NK-92 treated with Interleukin-12 subunit alpha and Interleukin-12 subunit beta, amount 100 ng/mL, for 24 hours (cell line): ENCODE measurements at places on chromosomes 1 and 21.

DNA sequence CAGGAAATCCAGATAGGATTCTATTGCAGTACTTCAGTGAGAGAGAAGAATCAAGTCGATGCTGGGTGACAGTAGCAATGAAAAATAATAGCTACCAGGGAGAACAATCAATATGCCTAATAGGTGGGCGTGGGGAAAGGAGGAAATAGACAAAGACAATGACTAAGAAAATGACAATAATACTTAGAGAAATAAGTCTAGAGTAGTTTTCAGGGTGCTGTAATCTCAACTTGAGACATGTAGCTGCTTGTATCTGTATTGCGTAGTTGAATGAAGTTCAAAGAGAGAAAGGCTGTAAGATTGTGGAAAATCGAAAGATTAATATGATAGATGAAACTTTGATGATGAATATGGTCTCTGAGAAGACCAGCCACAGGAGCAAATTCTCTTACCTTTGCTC lies 2.6 kb downstream of the STXBP3 start:
- no peak for DNase-seq

GRCh38 chr21:33264561-33264960 lies 1.6 kb upstream of the IL10RB start:
- no peak for DNase-seq

GRCh38 chr1:45995298-45995697 lies 137.1 kb downstream of the PIK3R3 start:
- no peak for DNase-seq

DNA sequence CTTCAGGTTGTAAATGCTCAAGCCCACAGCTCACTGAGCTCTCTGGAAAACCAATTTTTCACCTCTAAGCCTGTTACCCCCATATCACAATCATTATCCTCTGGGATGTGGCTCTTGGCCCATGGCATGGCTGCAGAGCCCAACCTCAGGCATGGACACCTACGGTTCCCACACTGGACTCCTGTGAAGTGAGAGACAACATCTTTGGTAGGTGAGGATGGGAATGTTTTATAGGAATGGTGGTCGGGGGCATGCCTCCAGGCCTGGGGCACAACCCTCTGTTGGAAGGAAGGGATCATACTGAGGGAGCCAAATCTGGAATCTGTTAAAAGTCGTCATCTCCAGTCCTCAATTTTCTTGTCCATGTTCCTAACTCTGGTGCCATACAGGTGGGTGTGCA lies 179.1 kb downstream of the FOXD2 start:
- no peak for DNase-seq

- no peak for DNase-seq
Measured at GRCh38 chr1:37070126-37070525, 35.8 kb upstream of the GRIK3 start.

- no peak for DNase-seq
Measured at GRCh38 chr1:38133756-38134155, 87.2 kb upstream of the POU3F1 start.

- DNase-seq = no peak
Measured at GRCh38 chr1:71041806-71042205, 5.8 kb downstream of the PTGER3 start.

- no peak for DNase-seq
Measured at GRCh38 chr21:27572696-27573095, 605.8 kb upstream of the ADAMTS5 start.

GRCh38 chr1:54385727-54386022 lies 20.5 kb downstream of the SSBP3 start:
- no peak for DNase-seq

DNA sequence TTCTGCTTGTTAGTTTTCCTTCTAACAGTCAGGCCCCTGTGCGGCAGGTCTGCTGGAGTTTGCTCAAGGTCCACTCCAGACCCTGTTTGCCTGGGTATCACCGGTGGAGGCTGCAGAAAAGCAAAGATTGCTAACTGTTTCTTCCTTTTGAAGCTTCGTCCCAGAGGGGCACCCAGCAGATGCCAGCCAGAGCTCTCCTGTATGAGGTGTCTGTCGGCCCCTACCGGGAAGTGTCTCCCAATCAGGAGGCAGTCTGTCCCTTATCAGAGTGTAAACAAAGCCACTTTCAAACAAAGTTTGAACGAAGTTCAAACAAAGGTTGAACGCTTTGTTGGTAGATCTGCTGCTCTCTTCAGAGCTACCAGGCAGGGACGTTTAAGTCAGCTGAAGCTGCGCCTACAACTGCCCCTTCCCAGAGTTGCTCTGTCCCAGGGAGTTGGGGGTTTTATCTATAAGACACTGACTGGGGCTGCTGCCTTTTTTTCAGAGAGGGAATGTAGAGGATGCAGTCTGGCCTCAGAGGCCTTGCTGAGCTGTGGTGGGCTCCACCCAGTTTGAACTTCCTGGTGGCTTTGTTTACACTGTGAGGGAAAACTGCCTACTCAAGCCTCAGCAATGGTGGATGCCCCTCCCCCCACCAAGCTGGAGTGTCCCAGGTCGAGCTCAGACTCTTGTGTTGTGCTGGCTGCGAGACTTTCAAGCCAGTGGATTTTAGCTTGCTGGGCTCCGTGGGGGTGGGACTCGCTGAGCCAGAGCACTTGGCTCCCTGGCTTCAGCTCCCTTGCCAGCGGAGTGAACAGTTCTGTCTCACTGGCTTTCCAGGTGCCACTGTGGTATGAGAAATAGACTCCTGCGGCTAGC lies 401.8 kb downstream of the SRGAP2C start:
- DNase-seq = no peak

- peak; percentile 50 for DNase-seq
Measured at GRCh38 chr1:229557913-229558414, 543 bp downstream of the ABCB10 start.

GRCh38 chr1:16628361-16629111 lies 15.2 kb upstream of the NBPF1 start:
- no peak for DNase-seq

DNA sequence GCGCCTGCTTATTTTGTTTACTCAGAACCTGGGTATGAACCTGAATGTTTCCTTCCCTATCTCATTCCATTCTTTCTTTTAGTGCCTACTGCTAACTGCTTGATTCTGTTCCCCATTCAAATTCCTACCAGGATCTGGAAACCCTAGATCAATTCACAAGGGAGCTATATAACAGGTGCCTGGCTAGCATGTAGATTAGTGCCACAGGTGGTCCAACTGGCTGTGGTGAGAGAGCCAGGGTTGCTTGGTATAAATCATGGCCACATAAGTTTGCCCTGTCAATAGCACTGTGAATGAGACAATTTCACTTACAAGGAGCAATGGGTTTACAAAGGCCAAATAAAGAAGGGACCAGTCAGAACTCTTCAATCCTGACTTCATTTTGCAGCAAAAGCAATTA lies 6.6 kb upstream of the PRPF38B start:
- DNase-seq = no peak

DNA sequence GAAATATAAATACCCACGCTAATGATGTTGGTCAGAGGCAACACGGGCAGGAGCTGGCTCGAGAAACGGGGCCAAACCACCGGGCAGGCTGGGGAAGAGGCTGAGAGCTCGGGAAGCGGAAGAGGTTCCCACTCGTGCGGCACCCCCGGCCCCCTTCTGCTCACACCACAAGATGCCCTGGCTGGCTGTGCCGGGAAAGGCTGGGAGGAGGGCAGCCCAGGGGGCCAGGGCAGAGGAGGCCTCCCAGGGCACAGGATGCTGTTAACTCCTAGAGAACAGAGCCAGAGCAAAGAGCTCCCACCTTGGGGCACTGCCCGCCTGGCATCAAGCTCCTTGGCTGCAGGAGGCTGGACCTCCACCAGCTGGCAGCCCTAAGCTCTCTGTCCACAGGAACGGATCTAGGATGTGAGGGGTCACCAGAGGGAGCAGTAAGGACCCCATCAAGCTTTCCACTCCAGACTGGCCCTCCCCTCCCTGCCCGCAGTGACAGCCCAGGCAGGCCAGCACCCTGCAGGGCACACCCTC lies 44.8 kb downstream of the CASZ1 start:
- DNase-seq = no peak

GRCh38 chr1:210222340-210223006 lies 10.1 kb upstream of the SERTAD4 start:
- no peak for DNase-seq

- DNase-seq = no peak
Measured at GRCh38 chr1:5286244-5286643, 631.8 kb downstream of the AJAP1 start.

DNA sequence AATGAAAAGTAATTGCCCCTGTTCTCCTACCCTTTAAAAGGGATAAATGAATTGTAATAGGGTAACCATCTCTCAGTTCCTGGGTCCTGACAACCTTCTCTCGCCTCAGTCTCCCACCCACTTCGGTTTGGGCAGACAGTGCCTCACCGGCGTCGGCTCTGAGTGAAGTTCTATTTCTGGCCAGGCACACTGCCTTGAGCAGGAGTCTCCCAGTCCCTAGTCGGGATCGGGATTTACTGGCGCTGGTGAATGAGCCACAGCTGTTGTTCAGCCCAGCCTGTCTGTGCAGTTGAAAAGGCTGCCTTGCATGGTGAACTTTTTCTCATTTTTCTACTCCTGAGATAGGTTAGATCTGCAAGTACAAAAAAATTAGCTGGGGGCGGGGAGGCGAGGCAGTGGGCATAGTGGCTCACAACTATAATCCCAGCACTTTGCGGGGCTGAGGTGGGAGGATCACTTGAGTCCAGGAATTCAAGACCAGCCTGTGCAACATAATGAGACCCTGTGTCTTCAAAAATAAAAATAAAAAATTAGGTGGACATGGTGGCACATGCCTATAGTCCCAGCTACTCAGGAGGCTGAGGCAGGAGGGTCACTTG lies 7.4 kb downstream of the PLEKHM2 start:
- no peak for DNase-seq

DNA sequence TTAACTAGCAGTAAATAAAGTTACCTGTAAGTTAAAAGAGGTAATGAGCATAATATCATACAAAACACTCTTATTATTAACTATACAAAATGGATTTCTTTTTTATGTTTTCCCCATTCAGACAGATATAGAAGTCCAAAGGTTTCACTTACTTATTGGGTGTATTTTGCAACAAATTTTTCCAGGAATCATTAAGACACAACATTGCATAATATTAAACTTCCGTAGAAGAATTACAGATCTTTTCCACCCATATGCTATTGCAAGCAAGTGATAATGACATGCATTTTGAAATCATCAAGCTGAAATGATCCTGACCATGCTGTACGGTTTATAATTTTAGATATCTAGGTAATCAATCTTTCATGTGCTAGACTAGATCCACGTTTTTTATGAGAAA lies 957.0 kb downstream of the NCAM2 start:
- no peak for DNase-seq

GRCh38 chr1:21586846-21587601 lies 77.8 kb downstream of the ALPL start:
- DNase-seq = no peak

- DNase-seq = no peak
Measured at GRCh38 chr1:16164213-16165072, 8.6 kb upstream of the EPHA2 start.

- no peak for DNase-seq
Measured at GRCh38 chr1:53110370-53111072, 31.9 kb downstream of the SLC1A7 start.

- DNase-seq = no peak
Measured at GRCh38 chr1:171141688-171142415, 43.2 kb upstream of the FMO2 start.

- no peak for DNase-seq
Measured at GRCh38 chr1:87330885-87331364, 2.2 kb downstream of the LMO4 start.

DNA sequence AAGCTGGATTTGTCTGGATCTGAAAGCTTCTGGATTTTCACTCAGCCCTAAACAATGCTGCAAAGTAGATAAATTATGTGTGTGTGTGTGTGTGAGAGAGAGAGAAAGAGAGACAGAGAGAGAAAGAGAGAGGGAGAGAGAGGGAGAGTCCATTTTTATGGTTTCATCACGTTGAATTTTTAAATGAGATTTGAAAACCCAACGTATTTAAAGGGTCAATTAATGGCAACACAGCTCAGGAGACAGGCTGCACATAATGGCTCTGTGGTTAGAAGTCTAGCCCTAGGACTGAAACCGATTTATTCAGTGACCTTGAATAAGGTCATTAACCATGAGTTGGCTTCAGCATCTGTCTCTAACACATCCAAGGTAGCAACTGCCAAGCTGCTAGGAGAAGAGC lies 35.3 kb upstream of the FMN2 start:
- no peak for DNase-seq

GRCh38 chr1:118555638-118556037 lies 370.6 kb upstream of the SPAG17 start:
- no peak for DNase-seq

DNA sequence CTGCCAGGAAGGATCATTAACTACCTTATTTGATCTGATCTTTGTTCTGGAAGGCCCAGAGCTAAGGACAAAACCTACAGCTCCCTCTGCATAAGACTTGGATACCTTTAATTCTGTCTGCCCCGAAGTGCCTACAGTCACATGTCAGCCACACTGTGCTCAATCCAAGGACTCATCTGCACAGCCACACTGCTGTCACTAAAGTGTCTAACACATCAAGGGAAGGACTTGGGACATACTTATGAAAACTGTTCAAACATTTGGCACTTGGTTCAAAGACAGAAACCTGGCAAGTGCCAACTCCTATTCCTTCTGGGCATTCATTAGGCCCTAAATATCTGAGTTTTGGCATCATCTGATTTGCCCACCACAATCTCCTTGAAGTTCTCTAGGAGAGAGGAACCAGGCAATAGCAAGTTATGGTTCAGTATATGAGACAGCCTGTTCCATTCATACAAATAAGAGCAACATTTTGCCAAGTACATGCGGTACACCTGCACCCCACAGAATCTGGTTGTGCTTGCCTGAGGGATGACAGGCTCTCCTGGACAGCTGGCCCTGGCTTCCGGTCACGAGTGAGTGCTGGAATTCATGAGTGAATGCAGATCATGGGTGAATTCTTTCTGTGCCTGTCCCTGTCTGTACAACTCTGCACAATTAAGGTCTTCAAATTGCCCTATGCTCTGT lies 105.9 kb downstream of the KCNK1 start:
- no peak for DNase-seq

GRCh38 chr1:246907472-246907871 lies 24.3 kb downstream of the AHCTF1 start:
- DNase-seq = no peak

- DNase-seq = no peak
Measured at GRCh38 chr1:78743626-78744025, 94.0 kb downstream of the IFI44 start.

DNA sequence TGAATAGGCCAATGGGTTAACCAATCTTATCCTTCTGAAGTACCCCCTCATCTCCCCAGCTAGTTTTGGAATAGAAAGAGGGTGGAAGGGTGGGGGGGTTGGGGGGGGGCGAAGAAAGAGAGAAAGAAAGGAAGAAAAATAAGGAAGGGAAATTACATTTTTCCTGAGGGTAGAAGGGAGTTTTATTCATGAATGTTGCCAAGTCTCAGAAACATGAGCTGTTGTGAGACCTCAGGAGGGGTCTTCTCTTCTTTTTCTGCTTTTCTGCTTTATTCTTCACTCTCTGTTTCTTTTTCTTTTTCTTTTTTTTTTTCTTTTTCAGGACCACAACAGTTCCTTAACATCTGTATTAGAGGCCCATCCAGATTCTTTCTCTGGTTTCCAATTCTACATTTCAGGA lies 6.0 kb upstream of the TRIM67 start:
- DNase-seq = no peak

- no peak for DNase-seq
Measured at GRCh38 chr1:22186311-22186710, 43.4 kb upstream of the WNT4 start.

GRCh38 chr1:161068306-161069234 lies 1.1 kb downstream of the ARHGAP30 start:
- DNase-seq = peak; percentile 80
